ENCODE measurements at places on chromosomes 12 and 14.
A peak's percentile ranks its signal among the peaks of the same experiment; 100 is the strongest.

DNA sequence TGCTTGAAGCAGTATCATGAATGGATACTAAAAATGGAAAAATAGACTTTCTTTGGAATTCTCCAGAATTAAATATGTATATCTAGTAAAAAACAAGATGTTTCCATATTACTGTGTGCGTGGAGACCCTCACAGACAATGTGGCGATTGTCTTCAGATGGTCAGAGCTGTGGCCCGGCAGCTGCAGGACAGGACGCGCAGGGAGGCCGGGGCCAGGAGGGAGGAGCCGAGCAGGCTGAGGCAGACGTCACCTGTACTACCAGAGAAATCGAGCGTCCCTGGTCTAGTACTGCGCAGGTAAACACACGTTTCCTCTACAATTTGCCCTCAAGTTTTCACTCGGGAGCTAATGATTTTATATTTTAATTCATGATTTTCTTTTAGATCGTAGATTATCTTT lies 22.8 kb downstream of the DDX51 start:
- no peak for DNase-seq

DNA sequence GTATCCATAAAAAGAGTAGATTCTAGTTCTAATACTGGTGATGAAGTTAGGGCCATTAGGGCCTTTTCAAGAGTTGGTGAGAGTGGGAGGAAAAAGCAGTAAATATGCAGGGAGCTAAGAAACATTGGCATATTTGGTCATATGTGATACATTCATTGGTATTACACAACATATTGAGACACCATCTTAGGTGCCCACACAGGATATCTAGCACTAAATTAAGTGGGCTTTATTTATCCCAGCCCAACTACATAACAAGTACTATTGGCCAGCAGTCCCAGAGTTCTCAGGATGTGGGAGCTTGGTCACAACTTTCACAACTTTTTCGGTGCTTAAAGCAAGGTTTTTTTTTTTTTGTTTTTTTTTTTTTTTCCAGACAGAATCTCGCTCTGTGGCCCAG lies 2.0 kb upstream of the ING4 start:
- DNase-seq, result no peak

DNA sequence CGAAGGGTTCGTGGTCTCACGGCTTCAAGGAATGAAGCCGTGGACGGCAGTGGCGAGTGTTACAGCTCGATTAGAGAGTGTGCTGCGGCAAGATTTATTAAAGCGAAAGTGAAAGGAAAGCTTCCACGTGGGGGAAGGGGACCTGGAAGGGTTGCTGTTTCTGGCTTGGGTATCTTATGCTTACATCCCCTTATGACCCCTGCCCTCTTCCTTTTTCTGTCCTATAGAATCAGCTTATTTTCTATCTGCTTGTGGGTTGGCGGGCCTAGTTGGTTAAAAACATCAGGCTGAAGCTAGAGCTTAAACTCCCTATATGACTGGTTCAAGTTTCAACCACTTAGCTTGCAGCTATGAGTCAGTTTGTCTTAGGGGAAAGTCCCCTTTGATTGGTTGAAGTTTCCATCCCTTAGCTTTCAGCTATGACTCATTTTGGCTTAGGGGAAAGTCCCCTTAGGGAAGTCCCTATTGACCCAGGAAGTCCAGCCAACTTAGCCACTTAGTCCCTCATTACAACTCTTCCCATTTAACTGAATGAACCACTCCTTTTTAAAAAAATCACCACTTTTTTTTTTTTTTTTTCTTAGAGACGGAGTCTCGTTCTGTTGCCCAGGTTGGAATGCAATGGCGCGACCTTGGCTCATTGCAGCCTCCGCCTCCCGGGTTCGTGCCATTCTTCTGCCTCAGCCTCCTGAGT lies 1494.7 kb upstream of the TMEM132C start:
- no peak for DNase-seq

- no peak for DNase-seq
These were observed 24.0 kb downstream of the FKBP11 start for GRCh38 chr12:48901278-48901677.

DNA sequence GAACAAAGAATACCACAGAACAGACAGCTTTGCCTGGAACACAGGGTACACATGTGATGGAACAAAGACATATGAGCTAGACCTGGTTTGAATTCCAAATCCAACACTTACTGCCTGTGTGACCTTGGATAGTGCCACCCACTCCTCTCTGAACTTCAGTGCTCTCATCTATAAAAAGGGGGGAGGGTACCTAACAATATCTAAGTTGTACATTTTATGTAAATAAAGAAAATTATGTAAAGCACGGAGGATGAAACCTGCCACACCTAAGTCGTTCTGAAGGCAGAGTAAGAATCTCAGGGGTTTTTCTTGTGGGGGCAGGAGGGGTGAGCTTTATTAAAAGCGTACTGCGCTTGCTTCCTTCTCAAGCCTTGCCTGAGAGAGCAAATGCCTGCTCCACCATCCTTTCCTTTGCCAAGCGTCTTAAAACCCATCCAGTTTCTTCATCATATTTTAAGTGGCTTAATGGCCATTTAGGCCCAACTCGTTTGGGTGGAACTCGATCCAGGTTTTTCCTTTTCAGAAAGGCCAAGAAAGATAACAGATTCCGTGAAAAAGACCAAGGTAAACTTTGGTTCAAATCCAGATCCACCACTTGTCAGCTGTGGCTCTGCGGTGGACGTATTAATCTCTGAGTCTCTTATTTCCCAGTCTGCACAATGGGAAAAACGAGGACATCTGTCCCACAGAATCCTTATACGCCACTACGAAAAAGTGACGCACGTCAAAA lies 946 bp downstream of the DDX24 start:
- DNase-seq, result no peak

- DNase-seq, result no peak
These were observed 282.1 kb upstream of the GRIP1 start for GRCh38 chr12:66960704-66961690.

GRCh38 chr12:229441-230191 lies 15.7 kb upstream of the SLC6A12 start:
- no peak for DNase-seq

DNA sequence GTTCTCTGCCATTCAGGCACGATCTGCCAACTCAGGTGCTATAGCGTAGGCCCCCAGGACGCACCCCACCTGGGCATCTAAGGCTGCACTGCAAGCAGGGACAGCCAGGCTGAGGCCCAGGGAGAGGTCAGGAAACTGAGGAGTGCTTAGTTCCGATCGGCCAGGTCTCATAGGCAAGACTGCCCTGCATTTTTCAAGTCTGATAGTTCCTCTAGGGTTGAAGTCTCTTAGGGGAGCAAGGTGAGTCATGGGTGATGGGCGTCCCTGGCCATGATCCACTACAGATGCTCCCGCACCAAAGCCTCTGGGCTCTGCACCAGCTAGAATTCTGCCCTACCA lies 13.2 kb downstream of the NOPCHAP1 start:
- DNase-seq, result no peak

- no peak for DNase-seq
These were observed 33.3 kb downstream of the DTX1 start for GRCh38 chr12:113089839-113090238.

- no peak for DNase-seq
These were observed 120.9 kb downstream of the SLC38A6 start for GRCh38 chr14:61101803-61102548.

- DNase-seq, result no peak
These were observed 543.9 kb upstream of the LRFN5 start for GRCh38 chr14:41062826-41063225.

DNA sequence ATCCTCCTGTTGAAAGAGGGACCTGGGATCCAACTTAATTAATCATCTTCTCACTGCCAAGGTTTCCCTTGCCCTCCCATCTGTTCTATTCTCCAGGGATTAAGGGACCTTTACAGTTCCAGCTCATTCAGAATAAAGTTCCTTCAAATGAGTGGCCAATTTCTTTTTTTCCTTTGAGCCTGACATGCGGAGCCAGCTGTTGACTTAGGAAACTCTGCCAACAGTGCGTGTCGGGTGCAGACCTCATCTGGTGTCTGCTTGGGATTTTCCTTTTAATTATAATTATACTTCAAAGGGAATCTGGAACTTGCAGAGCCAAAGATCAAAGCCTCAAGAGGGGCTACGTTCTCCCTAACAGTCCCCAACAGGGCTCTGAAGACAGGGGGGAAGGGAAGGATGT lies 64.8 kb downstream of the CCDC60 start:
- DNase-seq, result no peak

- DNase-seq, result no peak
These were observed 5.9 kb upstream of the ANAPC5 start for GRCh38 chr12:121358073-121358472.

DNA sequence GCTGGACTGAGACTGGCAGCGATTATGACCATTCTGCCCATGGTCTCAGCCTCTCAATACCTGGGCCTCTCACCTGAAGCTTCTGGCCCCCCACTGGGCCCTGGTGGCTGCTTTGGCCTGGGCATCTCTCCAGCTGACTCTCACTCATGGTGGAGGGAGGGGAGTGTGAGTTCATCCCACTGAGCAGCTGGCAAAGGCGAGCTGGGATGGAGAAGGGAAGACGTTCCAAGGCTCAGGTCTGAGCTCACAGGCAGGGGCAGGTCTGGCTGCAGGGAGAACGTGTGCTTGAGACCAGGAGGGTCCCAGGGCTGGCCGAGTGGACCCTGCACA lies 103.5 kb downstream of the TMEM121 start:
- no peak for DNase-seq

DNA sequence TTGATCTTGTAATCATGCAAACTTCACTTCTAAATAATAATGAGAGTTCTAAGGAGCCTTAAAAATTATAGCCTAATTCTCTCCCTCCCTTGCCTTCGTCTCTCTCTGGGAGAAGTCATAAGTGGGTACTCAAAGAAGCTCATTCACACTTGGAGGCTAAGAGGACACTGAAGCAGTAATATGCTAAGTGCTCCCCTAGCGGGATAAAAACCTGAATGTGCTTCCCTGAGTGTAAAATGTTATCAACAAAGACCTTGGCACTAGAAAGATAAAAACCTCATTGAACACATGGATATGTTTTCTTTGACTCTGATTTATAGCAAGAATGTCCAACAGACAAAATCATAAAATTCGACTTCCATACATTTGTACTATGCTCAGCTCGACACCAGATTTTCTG lies 337.9 kb upstream of the NOVA1 start:
- no peak for DNase-seq

DNA sequence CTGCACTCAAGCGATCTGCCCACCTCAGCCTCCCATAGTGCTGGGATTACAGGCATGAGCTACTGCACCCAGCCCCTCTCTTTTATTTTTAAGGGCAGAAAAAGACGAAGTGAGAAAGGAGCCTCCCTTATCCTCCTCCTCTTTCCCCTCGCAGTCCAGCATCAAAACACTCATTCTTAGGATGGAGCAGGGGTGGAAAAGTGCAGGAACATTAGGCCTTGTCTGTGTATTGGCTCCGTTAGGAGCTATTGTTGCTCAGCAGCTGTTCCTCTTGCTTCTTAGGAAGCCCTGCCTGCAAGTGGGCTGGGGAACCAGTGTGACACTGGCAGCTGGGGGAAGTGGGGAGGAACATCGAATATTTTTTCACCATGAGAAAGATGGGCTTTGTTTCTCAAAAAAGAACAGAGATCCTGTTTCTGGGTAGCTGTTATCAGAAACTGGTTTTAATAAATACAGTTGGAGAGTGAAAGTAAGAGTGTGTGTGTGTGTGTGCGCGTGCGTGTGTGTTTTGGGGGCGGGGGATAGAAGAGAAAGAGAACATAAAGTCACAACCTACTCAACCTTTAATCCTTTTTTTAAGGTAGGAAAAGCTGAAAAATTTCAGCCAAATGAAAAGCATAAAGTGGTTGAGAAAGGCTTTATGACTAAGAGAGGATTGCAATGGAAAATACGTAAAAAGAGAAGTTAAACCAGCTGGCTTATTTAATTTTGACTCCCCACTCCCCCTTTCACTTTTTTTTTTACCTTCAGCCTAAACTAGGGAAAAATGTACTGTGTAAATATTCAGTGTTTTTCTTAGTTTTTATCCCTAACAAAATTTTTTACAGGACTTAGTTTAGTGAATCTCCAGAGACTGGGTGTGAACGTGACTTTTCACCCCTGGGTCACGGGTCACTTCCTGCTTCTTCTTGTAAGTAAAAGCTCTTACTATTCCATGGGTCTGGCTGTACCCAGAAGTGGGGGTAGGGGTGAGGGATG lies 197.2 kb upstream of the PLEKHG7 start:
- DNase-seq, result peak; percentile 72

GRCh38 chr12:122842505-122843405 lies 7.5 kb downstream of the HIP1R start:
- DNase-seq, result no peak

DNA sequence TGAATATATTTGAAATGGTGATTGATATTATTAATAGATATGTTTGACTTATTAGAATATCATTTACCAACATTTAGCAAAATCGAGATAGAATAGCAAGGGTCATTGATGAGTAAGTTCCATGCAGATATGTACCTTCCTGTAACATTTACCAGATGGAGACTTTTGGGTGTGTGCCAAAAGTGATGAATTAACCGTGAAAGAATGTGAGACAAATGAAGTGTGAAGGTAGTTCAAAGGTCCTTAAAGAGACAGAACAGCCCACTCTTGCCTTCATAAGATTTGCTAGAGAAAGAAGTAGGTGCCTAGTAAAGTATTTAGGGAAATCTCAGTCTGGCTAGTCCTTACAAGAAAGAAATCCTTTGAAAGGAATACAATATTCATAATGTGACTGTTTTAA lies 45.5 kb downstream of the FGD4 start:
- no peak for DNase-seq

- no peak for DNase-seq
These were observed 98.4 kb downstream of the APAF1 start for GRCh38 chr12:98743362-98743953.

- no peak for DNase-seq
These were observed 51.3 kb upstream of the RERGL start for GRCh38 chr12:18141048-18141982.

DNA sequence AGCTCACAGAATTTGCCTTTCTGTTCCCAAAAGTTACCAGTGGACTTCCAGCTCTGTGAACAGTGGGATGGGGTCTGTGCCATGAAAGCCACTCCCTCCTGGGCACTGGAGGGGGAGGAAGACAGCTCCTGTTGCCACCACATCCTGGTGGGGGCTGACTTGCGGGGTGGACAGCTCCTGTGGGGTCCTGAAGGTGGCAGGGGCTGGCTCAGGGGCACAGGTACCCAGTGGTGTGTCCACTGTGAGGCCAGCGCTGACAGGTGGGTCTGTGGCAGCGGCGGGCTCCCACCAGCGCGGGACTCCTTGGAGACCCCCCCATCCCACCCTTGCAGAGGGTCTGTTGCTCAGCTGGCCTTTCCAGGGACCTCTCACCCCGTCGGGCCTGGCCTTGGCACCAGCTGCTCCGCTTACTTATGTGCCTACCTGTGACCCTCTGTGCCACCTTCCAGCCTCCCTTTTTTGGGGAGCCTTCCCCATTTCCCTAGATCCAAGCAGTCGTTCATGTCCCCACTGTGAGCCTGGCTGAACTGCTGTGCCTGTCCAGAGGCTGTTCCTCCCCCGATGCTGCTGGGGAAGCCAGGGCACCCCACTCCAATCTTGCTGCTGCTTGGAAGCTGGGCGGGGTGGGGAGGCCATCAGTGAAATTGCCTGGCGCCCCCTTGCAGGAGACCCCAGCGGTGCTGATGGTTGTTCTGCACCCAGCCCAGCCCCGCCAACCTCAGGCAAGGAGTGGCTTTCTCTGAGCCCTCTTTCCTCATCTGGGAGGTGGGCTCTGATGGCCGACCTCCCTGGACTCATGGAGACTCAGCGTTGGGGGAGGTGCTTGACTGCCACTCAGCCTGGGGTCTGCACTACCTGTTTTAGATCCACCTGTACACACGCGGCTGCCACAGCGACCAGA lies 2.2 kb downstream of the TEDC1 start:
- DNase-seq, result peak; percentile 48

GRCh38 chr12:116325336-116325664 lies 47.8 kb upstream of the MED13L start:
- DNase-seq, result no peak

All from left hindlimb (tissue), 1 donor.